ENCODE measurements at places on chromosomes 12 and 14. TPM values are rescaled to one million over a fixed set of nuclear protein-coding genes. Genes with fewer than 3 reads are reported as not detected.
A peak's percentile ranks its signal among the peaks of the same experiment; 100 is the strongest.

TAS2R13 gene
- polyA plus RNA-seq: 0.19 TPM

CACNA2D4 gene
- 2.6 TPM for polyA plus RNA-seq

CLEC1A gene
- polyA plus RNA-seq: 3.7 TPM

E2F7 gene
- 5.2 TPM for polyA plus RNA-seq

SLC17A8 gene
- 0.22 TPM for polyA plus RNA-seq

TAS2R10 gene
- 2.3 TPM for polyA plus RNA-seq

P2RX2 gene
- 0.97 TPM for polyA plus RNA-seq

FGF6 gene
- not detected for polyA plus RNA-seq

DDX11 gene
- 25.9 TPM for polyA plus RNA-seq

OTX2 gene
- polyA plus RNA-seq: not detected

PYGL gene
- 18.9 TPM for polyA plus RNA-seq

PTGER2 gene
- polyA plus RNA-seq: 6.3 TPM

COX8C gene
- polyA plus RNA-seq: 0.35 TPM

NOS1 gene
- 0.82 TPM for polyA plus RNA-seq

TAS2R42 gene
- polyA plus RNA-seq: not detected

ATL1 gene
- polyA plus RNA-seq: 10.1 TPM

KCNA5 gene
- polyA plus RNA-seq: 2.4 TPM

- no peak for DNase-seq
These were observed 13.8 kb downstream of the ZCCHC8 start for GRCh38 chr12:122486805-122487426.

DNA sequence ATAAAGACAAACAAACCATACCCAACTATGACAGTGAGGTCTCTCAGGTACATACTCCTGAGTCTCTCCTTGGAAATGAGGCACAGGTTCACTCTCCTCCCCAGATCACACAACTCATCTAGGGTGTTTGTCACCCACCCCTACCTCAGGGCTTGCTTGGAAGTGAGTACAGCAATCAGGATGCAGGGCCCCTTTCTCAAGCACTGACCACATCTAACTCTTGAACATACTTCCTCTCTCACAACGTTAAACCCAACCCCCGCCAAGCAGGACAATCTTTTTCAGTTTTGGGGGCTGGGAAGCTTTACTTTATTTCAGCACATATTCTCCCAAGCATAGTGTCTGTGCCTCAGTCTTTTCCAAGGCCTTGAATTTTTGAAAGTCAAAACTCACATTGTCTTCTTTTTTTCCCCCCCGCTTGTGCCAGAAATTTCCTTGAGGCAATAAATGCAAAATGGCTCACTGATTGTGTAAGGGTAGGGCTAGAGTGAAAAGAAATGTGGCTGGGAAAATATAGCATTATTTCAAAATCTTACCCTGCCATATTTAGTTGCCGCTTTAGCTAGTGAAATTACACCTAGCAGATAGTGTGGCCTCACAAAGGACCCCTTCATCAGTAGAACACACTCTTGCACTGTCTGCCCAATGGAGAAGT lies 2.4 kb upstream of the GPR65 start:
- no peak for DNase-seq

DNA sequence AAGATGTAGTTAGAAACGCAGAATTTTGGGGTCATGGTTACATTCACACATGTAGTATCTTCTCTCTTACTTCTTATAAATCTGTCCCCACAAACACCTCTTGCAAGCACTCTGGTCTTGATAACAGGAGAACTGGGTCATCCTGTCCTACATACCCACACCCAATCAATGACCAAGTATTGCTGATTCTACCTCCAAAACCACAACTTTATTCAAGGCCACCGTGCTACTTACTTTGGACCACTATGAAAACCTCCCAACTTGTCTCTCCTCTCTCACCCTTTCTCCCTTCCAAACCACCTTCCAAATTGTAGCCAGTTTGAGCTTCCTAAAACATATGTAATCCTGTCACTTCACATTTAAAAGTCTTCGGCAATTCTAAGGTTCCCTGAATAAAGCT lies 5.4 kb downstream of the SERPINA11 start:
- no peak for DNase-seq

DNA sequence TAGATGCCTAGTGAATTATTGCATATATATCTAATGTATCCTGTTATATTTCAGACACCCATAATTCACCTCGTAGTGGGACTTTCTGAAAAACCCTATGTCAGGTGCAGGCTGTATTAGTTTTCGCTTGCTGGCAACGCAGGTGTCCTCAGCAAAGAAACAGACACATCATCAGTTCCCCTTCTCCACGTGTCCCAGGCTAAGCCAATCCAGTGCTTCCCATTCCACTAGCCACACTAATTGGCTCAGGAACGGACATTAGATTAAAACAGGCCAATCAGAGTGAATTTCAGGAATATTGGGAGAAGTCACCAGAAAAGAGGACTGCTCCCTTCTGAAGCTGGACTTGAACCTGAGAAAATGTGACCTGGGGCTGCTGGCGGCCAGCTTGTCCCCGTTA lies 151.3 kb downstream of the PTPN11 start:
- no peak for DNase-seq

- no peak for DNase-seq
These were observed 2.7 kb downstream of the OTX2 start for GRCh38 chr14:56807386-56808109.

- DNase-seq: no peak
These were observed 26.3 kb upstream of the FOS start for GRCh38 chr14:75252254-75252837.

- DNase-seq: no peak
These were observed 10.1 kb upstream of the FBXO33 start for GRCh38 chr14:39442293-39442692.

- DNase-seq: no peak
These were observed 52.6 kb downstream of the EIF2S3B start for GRCh38 chr12:10558301-10558700.

GRCh38 chr12:20483776-20484175 lies 115.4 kb downstream of the PDE3A start:
- no peak for DNase-seq

- DNase-seq: no peak
These were observed 3.2 kb upstream of the VSIG10 start for GRCh38 chr12:118107011-118107410.

- no peak for DNase-seq
These were observed 74.4 kb upstream of the FBRSL1 start for GRCh38 chr12:132415327-132416120.

DNA sequence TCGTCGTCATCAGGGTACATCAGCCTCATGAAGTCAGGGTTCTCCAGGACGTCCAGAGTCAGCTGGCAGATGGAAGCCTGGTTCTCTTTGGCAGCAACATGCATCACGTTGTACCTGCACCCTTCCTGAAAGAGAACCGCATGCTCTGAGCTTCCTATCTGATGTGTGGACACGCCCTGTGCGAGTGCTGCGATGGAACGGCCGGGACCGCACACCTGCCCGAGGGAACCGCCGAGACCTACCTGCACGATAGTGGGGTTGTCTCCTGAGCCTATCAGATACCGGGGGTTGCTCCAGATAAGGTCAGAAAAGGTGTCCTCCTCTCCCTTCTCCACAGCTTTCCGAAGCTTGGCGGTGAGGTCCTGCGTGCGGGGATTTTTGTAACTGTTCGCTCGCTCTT lies 13.7 kb downstream of the ANKLE2 start:
- DNase-seq: no peak

DNA sequence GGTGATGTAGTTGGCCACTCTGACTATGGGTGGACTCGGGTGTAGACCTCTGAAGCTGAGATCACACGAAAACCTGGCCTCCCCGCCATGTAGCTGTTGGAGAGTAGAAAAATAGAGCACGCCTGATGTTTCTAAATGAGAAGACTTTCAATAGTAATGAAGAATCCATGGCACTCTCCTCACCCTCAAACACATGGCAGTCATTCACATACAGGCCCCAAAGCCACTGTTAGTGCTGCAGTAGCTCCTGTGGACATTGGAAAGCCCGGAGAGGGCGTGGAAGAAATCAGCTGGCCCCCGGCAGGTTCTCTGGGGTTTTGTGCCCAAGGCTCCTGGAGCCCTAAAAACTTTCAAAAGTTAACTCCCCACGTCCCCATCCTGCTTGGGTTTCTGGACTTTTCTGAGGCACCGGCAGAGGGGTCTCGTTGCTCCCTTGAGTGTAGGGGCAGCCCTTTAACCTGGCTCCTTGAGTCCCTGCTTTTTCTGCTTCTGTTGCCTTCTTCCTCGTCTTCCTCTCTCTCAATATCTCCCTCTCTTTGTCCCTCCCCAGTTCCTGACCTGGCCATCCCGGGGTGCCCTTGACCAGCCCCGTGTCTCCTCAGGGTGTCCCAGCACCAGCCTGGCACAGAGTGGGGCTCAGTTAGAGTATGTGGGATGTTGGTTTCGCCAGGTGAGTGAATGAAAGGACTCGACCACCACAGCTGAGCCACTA lies 8.3 kb downstream of the MEG3 start:
- DNase-seq: no peak

DNA sequence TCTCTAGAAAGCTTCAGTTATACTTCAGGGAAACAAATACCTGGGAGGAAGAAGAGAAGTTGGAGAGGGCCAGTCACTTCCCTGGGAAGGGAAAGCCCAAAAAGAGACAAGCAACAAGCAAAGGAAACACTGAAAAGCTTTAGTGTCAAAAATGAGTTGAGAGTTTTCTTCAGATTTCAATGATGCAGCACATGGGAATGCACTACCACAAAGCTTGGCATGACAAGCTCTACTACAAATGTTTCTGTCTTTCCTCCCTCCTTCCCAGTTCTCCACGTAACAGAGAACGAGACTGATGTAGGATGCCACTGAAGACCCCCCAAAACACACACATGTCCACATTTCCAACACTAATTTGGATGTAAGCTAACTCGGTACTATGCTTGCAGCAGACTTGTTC lies 26.8 kb upstream of the ADAMTS20 start:
- no peak for DNase-seq

DNA sequence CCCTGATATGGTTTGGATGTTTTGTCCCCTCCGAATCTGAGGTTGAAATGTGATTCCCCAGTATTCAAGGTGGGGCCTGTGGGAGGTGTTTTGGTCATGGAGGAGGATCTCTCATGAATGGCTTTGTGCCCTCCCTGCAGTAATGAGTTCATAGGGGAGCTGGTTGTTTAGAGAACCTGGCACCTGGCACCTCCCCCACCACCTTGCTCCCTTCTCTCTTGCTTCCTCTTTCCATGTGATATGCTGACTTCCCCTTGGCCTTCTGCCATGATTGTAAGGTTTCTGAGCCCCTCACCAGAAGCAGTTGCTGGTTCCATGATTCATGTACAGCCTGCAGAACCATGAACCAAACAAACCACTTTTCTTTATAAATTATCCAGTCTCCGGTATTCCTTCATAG lies 32.6 kb downstream of the CD163L1 start:
- no peak for DNase-seq

- DNase-seq: no peak
These were observed 314.3 kb downstream of the RAD51B start for GRCh38 chr14:68133856-68134255.

DNA sequence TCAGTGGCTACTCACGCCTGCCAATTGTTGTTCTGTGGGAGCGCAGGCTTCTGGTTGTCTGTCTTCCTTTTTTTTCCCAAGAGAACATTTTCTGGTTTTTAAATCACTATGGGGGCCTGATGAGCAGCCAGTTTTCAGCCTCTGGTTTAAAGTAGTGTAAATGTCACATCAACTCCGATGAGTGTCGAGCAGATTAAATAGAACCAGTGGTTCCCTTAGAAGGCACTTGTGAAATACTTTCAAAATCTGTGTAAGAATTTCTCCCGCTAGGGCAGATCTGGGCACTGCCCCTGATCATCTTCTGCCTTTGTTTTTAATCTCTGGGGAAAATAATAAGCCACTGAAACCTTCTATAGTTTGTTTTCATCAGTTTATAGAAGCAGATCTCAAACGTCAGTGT lies 130.4 kb downstream of the PRIMA1 start:
- DNase-seq: no peak

GRCh38 chr14:72962829-72963312 lies 36.6 kb downstream of the DCAF4 start:
- DNase-seq: no peak

GRCh38 chr12:70549340-70550179 lies 87.7 kb downstream of the PTPRB start:
- no peak for DNase-seq

DNA sequence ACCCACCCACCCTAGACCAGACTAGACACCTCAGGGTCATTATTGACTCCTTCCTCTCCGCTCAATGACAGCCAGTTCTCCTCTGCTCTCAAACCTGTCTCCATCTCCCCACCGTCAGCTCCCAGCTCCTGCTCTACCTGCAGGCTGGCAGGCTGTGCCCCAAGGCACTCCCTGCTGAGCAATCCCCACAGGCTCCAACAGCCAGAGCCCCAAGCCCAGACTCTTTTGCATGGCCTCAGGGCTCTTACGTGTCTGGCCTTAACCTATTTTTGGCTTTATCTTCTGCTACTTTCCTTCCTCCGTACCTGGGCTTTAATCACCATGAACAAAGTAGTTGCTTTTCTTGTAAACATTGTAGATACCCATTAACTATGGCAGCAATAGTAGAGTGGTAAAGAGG lies 162.9 kb upstream of the PRMT8 start:
- DNase-seq: no peak

GRCh38 chr12:422526-422925 lies 21.1 kb downstream of the CCDC77 start:
- no peak for DNase-seq

DNA sequence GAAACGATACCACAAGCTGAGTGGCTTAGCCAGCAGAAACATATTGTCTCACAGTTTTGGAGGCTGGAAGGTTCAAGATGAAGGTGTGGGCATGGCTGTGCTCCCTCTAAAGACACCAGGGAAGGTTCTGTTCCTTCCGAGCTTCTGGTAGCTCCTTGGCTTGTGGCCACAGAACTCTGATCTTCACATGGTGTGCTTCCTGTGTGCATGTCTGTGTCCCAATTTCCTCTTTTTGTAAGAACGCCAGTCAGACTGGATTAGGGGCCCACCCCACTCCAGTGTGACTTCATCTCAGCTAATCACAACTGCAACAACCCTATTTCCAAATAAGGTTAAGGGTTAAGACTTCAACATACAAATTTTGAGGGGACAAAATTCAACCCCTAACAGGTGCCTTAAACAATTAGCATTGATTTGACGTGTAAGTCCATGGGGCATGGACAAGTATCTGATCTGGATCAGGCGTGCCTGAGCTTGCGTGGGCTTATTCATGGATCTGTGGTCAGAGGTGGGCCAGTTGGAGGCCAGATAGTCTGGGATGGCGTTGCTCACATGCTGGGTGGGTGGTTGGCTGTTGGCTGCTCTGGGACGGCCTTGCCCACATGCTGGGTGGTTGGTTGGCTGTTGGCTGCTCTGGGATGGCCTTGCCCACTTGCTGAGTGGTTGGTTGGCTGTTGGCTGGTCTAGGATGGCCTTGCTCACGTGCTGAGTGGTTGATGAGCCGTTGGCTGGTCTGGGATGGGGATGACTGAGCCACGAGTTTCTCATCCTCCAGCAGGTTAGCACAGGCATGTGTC lies 88.5 kb downstream of the LGMN start:
- DNase-seq: no peak

GRCh38 chr14:63852271-63852816 lies 460 bp upstream of the SYNE2 start:
- DNase-seq: peak; percentile 46
